ENCODE measurements at places on chromosomes 6 and 20.

DNA sequence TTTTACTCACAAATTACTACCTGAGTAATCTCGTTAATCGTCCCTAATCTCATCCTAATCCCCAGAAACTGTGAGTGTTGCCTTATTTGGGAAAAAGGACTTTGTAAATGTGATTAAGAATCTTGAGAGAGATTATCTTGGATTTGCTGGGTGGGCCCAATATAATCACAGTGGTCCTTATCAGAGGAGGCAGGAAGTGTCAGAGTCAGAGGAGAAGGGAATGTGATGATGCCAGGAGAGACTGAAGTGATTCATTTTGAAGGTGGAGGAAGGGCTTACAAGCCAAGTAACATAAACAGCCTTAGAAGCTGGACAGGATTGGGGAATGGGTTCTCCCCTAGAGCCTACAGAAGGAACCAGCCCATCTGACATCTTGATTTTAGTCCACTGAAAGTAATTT lies 16.7 kb downstream of the RPP21 start:
- DNase-seq = no peak

DNA sequence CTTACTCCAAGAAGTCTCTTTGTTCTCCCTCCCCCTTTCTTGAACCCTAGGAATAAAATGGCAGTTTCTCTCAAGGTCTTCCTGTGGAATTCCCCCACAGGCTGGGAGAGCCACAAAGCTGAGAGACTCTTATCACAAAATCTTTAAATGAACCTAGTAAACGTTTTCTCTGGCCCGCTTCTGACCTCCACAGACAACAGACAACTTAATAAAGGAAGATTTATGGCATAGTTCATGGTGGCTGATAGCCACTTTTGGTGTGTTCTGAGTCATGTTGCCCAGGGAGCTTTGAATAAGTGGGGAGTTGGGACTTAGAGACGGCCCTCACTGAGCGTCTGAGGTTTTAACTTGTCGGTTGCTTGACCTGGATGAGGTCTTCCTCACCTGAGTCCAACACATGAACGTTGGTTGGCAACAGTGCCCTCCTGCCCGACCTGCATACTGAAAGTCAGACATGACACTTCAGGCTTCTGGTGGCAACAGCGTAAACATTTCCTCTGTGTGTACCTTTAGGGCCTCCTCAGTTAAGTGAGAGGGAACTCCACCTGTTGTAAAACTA lies 124.1 kb downstream of the FOXO3 start:
- DNase-seq = no peak

GRCh38 chr20:32482442-32483261 lies 102.5 kb downstream of the NOL4L start:
- DNase-seq = no peak

GRCh38 chr6:22194188-22194921 lies 102.5 kb downstream of the PRL start:
- no peak for DNase-seq

DNA sequence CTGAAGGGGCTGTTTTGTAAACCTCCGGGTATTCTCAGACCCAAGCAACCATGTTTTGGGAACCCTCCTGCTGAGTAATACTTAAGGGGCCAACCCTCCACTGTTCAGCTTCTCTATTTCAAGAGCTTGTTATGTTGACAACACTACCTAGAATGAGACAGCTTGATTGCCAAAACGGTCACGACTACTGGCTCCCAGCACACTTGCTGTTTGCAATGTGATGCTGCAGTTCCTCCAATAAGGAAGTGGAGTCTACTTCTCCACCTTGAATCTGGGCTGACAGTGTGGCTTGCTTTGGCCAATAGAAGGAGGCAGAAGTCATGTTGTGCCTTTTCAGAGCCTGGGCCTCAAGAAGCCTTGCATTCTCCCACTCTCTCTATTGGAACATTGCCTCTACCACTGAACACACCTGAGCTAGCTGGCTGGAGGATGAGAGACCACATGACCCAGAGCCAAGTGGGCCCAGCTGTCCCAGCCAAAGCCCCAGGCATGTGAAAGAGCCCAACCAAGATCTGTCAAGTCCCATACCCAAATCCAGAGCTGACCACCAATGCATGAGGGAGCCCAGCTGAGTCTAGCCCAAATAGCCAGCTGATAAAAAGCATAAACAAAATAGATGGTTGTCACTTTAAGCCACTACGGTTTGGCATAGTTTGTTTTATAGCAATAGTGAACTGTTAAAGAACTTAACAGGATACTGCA lies 108.0 kb downstream of the PRND start:
- DNase-seq = no peak

DNA sequence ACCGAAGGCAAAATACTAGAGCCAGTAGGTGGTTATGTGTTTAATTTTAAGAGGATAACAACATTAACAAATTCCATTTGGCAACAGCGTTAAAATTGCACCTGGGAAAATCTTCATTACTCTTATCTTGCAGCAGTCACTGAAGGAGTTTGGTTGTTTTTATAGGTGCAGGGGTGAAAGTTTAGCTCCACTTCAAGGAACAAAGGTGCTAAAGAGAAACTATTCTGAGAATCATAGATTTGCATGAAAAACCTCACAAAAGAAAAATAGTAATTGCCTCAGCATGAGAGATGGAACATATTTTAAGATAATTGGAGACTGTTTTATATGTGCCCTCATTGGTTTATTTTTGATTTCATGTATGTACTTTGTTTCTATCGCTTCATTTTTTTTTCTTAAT lies 444.4 kb downstream of the UTRN start:
- DNase-seq = no peak

DNA sequence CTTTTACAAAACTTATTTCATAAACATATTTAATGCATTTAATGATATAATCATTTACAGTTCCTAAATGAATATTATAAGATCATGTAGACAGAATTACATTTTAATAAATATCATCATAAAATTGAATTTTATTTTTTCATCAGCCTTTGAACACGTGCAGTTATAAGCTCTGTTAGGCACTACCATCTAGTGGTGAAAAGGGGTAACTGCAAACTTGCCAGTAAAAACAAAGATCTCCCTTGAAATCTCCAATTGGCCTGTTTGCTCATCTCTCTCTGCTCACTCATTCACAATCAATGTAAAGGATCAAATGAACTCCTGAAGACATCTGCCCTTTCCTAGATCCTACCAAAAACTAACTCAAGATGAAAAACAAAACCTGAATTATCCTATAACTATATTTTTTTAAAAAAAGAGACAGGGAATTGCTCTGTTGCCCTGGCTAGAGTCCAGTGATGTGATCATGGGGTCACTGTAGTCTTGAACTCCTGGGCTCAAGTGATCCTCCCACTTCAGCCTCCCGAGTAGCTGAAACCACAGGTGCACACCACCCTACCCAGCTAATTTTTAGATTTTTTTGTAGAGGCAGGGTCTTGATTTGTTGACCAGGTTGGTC lies 31.7 kb downstream of the SAMHD1 start:
- no peak for DNase-seq

- no peak for DNase-seq
Measured at GRCh38 chr6:144266091-144266649, 19.0 kb upstream of the UTRN start.

- no peak for DNase-seq
Measured at GRCh38 chr6:105178110-105178509, 1.7 kb downstream of the POPDC3 start.

DNA sequence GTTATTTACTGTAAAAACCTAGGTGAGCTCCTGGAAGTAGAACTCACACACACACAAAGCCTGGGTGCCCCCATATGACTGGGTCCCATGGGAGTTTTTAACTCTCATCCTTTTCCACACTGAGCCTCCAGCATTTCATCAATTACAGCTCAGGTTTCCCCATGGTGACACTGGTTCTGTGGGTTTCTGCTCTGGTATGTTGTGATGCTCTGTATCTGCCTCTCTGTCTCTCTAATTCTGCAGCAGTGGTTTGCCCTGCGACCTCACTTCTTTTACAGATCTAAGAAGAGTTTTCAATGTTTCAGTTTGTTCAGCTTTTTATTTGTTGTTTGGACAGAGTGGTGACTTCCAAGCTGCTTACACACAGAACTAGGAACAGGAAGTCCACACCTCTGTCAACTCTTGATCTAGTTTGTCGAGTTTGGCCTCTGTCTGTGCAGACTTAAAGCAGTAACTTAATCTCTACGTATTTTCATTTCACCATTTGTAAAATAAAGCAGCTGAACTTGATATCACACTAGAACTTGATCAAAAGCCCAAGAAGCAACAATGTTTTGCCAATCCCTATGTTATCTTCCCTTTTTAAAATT lies 554.3 kb downstream of the EPHA7 start:
- no peak for DNase-seq

DNA sequence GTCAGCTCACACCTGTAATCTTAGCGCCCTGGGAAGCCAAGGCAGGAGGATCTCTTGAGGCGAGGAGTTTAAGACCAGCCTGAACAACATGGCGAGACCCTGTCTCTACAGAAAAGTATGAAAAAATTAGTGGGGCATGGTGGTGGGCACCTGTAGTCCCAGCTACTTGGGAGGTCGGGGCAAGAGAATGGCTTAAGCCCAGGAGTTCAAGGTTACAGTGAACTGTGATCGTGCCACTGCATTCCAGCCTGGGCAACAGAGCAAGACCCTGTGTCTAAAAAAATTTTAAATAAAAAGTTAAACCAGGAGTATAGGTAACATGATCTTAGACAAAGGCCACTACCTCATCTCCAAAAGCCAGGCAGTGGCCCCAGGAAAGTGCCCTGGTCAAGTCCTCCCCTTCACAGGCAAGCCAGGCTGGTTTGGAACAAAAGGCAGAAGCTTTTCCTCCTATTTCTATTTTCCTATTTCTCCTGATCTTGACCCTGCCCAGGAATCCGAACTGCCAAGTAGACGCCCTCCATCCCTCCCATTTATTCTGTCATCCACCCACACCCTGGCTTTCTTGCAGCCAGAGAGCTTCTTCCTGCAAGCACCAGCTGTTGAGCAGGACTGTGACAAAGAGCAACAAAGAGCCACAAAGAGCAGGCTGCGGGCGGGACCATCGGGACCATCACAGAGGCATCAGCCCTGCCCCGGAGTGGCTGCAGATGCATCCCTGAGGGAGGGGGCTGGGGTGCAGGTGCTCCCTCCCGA lies 149.9 kb upstream of the AFDN start:
- no peak for DNase-seq

- no peak for DNase-seq
Measured at GRCh38 chr6:138953451-138953850, 34.6 kb downstream of the REPS1 start.

GRCh38 chr6:41713159-41713649 lies 22.2 kb downstream of the TFEB start:
- DNase-seq = no peak

GRCh38 chr6:132300323-132300949 lies 100.8 kb downstream of the MOXD1 start:
- DNase-seq = no peak

DNA sequence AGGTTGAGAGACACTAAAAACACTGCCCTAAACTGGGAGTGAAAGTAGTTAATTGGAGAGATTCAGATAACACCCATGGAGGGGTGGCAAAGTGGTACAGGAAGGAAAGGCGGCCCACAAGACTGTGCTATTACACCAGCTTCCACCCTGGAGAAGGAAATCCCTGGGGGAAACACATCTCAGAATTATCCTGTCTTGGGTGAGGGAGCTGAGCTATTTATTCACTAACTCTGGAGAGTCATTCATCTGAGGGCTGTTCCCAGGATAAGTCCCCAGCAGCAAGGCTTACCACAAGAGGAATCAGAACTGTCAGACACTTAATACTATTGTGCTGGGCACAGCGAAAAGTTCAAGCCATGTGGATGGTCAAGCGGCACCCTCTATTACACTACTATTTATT lies 9.9 kb downstream of the TBCC start:
- no peak for DNase-seq

DNA sequence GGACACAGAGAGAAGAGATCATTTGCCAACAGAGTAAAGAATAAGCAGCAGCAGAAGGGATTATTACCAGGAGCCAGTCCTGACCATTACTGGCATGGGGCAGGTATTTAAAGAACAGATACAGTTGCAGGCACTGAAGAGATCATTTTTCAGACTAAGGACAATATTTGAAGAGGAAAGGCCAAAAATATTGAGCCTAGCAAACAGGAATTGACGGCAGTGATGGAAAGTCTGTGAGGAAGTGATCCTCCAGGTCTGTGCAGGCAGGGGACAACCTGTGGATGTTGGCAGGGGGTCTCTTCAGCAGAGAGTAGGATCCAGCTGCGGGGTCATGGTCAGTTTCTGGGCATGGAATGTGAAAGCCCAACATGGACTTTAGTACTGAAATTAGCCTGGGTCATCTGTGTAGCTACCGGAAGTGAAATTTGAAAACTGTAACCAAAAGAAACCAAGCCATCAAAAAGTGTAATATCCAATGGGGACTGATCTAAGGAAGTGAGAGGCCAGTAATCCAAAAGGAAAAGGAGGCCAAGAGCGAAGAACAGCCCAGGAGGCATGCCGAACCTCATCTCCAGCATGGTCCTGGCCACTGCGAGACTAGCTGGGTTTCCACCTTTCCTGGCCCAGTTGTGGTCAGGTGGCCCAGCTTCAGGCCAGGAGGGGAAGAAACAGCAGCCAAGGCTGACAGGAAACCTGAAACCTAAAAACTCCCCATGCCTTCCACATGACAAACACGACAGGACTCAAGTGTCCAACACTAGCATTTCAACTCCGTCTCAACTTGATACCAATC lies 115.1 kb upstream of the TNFAIP3 start:
- DNase-seq = no peak

DNA sequence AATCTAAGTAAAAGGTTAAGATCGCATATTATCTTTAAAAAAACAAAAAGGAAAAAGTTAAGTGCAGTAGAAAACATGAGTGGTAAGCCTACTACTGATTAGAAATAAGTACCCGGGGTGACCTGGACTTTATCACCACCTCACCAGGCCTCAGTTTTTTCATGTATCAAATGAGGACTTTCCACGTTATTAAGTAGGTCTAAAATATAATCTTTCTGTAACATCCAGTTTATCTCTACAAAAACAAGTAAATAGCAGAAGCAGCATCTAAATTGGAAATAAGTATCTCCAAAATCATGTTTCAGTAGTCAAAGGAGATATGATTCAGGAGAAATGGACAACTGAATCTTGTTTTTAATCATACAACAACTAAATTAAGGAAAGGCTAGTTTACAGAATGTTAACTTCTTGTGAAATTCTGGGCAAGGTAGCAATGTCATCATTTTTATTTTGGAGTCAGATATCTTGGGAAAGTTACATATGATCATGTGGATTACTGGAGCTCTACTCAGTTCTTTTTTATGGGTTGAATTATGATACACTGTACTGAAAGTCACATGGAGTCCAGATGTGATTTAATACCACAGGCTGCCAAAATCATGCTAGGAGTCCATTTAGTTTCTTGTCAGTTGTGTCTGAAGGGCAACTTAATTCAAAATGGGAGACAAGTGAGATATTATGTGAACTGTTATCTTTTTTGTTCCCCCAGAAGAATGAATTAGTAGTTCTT lies 114.7 kb upstream of the PRL start:
- no peak for DNase-seq

- no peak for DNase-seq
Measured at GRCh38 chr6:10945845-10946244, 59.0 kb downstream of the SYCP2L start.

All from stimulated activated CD8-positive, alpha-beta memory T cell treated with anti-CD3 and anti-CD28 coated beads, Interleukin-7, amount 100 ng/mL, for 1 hour (primary cell).